Ascending aorta (tissue), 2 donors: ENCODE measurements at places on chromosomes 16 and 17.

DNA sequence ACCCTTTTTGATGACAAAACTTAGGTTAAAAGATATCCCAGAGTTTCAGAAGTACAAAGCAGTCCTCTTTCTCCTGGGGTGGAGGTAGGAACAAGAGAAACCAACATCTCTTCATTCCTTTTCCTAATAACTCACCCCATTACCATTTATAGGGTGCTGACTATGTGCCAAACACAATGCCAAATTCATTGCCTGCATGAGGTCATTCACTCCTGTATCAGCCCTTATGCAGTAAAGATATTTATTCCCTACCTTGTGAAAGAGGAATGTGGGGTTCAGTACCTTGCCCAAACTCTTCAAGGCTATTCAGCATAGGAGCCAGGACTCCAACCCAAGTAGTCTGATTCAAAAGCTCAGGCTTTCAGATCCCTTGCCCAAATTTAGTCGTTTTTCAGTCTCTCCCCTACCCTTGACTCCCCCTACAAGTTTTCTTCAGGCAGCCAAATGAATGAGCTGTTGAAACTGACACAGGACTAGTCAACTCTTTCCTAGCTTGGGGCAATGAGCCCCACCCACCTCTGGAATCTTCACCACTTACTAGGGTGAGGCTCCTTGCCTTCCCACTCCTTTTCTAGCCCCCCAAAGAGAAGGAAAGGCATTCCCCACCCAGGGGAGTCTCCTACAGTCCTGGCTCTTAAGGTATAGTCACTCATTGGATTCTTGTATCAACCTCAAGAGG is 5.9 kb downstream of the KRT14 start:
- H3K4me3 ChIP-seq: no peak overlapping the region
- peaks cover 5% of the 10 kb centered on the region for H3K4me1 ChIP-seq
- no peak for DNase-seq
- H3K36me3 ChIP-seq: no peaks in the 10 kb centered on the region
- H3K27ac ChIP-seq: no peak overlapping the region

- peaks cover 5% of the 10 kb centered on the region for H3K36me3 ChIP-seq
These were observed 917 bp downstream of the YWHAE start for GRCh38 chr17:1398931-1399678.

DNA sequence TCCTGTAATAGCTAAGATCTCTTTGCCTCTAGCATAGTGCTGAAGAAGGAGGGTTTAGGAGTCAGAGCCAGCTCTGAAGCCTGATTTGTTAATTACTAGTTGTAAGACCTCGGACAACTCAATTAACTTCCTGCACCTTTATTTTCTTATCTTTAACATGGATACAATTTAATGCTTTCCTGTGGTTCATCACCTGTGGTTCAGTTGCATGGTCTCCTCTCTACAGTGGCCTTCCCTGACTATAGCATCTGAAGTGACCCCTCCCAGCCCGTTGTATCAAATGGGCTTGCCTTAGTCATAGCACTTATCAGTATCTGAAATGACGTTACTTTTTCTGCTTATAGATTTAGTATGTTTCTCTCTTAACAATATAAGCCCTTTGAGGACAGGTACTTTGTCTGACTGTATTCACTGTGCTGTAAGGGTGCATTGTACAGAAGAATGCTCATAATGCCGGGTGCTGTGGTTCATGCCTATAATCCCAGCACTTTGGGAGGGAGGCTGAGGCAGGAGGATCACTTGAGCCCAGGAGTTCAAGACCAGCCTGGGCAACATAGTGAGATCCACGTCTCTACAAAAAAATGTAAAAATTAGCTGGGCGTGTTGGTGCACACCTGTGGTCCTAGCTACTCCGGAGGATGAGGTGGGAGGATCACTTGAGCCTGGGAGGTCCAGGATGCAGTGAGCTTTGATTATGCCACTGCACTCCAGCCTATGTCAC is 2.6 kb upstream of the NDE1 start:
- H3K4me3 ChIP-seq: no peak overlapping the region
- H3K36me3 ChIP-seq: no peaks in the 10 kb centered on the region
- H3K27me3 ChIP-seq: no peaks in the 10 kb centered on the region
- no peak overlapping the region for H3K27ac ChIP-seq
- no peaks in the 10 kb centered on the region for H3K4me1 ChIP-seq

DNA sequence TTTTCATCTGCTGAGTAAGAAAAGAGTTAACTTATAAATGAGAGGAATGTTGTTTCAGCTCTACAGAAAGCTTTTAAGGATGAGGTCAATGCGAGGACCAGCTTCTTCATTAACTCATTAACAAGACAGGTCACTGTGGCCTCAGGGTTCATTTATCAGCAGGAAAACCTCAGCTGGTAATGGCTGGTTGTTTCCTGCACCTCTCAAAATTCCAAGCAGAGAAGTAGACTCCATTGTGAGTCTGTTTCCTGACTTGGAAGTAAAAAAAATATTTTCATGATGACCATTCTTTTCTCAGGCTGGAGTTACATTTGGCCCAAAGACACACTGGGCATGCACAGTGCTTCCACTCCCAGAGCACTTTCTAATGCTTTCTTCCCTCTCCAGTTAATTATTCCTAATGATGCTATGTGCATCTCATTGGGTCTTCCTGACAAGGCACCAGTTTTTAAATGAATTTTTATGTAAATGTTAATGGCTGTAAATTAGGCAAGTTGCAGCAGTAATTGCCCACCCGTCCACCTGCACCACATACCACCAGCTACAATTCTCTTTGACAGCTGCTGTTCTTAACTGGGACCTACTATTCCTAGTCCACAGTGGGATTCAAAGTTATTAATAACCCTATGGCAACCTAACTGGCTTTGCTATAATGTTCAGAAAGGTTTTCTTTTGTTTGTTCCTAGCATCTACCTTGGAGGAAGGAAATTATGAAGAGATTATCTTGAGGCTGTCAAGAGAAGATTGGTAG is 89.5 kb upstream of the BCAR1 start:
- H3K27me3 ChIP-seq: no peaks in the 10 kb centered on the region
- DNase-seq: no peak
- H3K27ac ChIP-seq: peak overlapping the region; percentile 66
- peaks cover 26% of the 10 kb centered on the region for H3K4me1 ChIP-seq
- no peaks in the 10 kb centered on the region for H3K36me3 ChIP-seq
- no peak overlapping the region for H3K4me3 ChIP-seq

DNA sequence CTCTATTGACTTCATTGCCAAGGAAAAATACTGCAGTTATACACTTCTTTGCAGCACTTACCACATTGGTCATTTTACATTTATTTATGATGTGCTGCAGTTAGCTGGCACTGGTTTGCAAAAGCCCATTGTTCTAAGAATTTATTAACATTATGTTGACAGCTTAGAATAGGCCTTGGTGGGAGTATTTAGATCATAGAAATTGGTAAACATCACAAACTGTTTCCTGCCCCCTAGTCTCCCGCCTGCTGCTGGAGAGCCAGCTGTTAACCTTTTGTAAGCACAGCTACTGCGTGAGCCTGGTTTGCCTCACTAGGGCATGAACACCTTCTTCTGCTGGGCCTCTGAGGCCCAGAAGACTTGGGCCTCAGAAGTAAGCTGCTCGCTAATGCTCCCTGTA is 651.4 kb upstream of the GOT2 start:
- no peaks in the 10 kb centered on the region for H3K4me1 ChIP-seq
- H3K27me3 ChIP-seq: no peaks in the 10 kb centered on the region
- H3K36me3 ChIP-seq: no peaks in the 10 kb centered on the region
- no peak overlapping the region for H3K4me3 ChIP-seq
- no peak for DNase-seq
- no peak overlapping the region for H3K27ac ChIP-seq

DNA sequence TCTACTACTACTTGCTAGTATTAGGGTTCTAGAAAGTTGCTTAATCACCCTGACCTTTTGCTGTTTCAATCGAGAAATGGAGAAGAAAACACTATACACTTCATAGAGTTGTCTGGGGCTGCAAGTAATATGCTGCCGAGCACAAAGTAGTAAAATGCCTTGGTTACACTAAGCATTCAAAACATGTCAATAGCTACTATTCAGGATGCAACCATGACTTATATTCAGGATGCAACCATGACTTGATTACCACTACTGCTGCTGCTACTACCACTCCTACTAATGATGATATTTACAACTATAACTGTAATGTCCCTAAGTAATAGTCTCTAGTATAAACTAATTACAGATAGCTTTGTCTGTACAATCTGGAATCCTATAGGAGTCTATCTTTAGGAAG is 35.3 kb downstream of the ADAMTS18 start:
- H3K4me1 ChIP-seq: no peaks in the 10 kb centered on the region
- no peak for DNase-seq
- H3K4me3 ChIP-seq: no peak overlapping the region
- no peaks in the 10 kb centered on the region for H3K36me3 ChIP-seq
- no peaks in the 10 kb centered on the region for H3K27me3 ChIP-seq
- no peak overlapping the region for H3K27ac ChIP-seq

- H3K4me3 ChIP-seq: peak overlapping the region; percentile 94
- peaks cover 19% of the 10 kb centered on the region for H3K4me1 ChIP-seq
- H3K27ac ChIP-seq: no peak overlapping the region
- peaks cover 53% of the 10 kb centered on the region for H3K36me3 ChIP-seq
- no peaks in the 10 kb centered on the region for H3K27me3 ChIP-seq
These were observed 1.4 kb downstream of the GPS1 start for GRCh38 chr17:82053130-82053529.

GRCh38 chr16:69754143-69754468 is 620 bp downstream of the NOB1 start:
- H3K36me3 ChIP-seq: peaks cover 14% of the 10 kb centered on the region
- peaks cover 19% of the 10 kb centered on the region for H3K4me1 ChIP-seq
- no peak for DNase-seq
- H3K4me3 ChIP-seq: peak overlapping the region; percentile 65

DNA sequence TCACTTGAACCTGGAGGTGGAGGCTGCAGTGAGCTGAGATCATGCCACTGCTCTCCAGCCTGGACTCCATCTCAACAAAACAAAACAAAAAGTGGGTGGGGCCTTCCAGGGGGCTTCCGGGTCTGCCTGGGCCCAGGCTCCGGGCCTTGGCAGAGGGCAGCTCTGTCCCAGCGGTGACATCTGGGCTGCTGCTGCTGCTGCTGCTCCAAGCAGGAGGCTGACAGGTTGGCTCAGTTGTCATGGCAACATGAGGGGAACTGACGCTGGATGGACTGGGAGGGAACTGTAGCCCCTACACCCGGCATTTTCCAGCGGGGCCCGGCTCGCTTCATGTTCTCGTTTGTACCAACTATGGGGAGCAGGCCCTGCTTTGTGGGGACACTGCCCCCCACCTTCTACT is 4.0 kb downstream of the BAIAP3 start:
- DNase-seq: no peak
- H3K27ac ChIP-seq: no peak overlapping the region
- peaks cover 21% of the 10 kb centered on the region for H3K27me3 ChIP-seq
- peaks cover 3% of the 10 kb centered on the region for H3K4me1 ChIP-seq
- H3K36me3 ChIP-seq: no peaks in the 10 kb centered on the region

- H3K4me3 ChIP-seq: no peak overlapping the region
- H3K4me1 ChIP-seq: peaks cover 17% of the 10 kb centered on the region
- H3K36me3 ChIP-seq: no peaks in the 10 kb centered on the region
- DNase-seq: no peak
- H3K27ac ChIP-seq: no peak overlapping the region
These were observed 3.8 kb downstream of the NTHL1 start for GRCh38 chr16:2043667-2044451.

DNA sequence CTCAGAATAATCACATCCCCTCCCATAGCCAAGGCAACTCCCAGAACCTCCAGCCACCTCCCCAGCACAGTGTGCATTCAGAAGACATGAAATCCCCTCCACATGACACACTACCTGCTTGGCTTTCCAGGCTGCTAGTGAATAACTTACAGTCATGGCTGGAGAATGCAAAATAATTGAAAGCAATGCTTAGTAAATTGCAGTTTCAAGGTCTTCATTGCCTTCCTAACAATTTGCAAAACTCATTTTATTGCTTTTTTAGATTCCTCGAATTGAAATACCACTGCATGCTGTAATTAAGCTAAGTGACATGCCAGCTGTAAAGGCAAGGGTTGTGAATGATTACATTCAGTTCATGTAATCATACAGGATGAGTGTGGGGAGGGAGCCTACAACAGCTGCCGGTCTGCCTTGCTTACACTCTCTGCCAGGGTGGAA is 29.0 kb upstream of the HOXB13 start:
- peaks cover 23% of the 10 kb centered on the region for H3K27me3 ChIP-seq
- H3K36me3 ChIP-seq: no peaks in the 10 kb centered on the region
- no peak for DNase-seq
- no peak overlapping the region for H3K4me3 ChIP-seq
- no peak overlapping the region for H3K27ac ChIP-seq

GRCh38 chr17:75652341-75652740 is 14.6 kb downstream of the RECQL5 start:
- no peaks in the 10 kb centered on the region for H3K4me1 ChIP-seq
- DNase-seq: no peak
- H3K27me3 ChIP-seq: no peaks in the 10 kb centered on the region
- no peak overlapping the region for H3K27ac ChIP-seq

DNA sequence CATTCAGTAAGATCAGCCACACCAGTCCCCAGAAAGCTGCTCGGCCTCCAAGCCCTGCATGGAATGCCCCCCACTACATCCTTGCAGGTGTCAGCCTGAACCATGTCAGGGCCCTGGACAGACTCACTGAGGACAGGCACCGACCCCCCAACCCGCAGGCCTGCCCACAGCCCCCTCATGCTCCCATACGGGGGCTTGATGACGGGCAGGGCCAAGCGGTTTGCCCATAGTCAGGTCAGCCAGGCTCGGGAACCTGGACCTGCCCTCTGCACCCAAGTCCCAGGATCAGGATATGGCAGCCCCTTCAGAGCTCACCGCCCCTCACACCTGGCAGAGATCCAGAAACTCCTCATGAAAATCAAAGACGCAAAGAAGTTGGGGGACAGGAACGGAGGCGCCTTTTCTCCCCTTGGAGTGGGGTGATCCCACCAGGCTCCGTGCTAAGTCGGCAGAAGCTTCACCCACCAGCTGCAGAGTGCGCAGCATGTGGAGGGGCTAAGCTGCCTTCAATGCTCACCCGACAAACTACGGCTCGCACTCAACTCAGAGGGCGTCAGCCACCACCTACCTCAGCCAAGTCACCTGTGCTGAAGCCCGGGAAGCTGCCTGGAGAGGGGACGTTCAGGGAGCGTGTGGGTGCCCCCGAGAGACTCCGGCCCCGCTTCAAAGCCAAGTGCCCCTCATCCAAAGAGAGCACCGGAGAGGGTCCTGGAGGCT is 26.5 kb downstream of the GNPTG start:
- H3K27ac ChIP-seq: peak overlapping the region; percentile 88
- H3K36me3 ChIP-seq: peaks cover 24% of the 10 kb centered on the region
- peak overlapping the region; percentile 60 for H3K4me3 ChIP-seq
- DNase-seq: no peak

DNA sequence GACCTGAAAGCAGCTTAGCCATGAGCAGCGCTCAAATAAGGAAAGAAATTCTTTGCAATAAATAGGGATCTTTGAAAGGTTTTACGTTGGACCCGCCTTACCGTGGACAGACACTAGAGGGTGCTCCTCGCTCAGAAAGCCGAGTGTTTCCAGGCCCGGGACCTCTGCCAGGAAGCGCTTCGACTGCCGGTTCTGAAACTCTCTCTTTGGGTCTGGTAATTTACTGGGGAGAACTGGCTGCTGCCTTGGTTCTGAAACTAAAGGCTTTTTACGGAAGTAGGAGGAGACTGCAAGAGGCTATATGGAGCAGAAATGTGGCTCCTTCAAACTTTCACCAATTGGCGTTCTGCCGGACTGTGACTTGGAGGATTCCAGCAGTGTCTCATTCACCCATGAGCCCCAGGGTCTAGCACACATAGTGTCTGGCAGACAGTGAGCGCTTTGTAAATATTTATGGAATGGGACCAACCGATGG is 45.6 kb upstream of the HOXB9 start:
- H3K4me3 ChIP-seq: no peak overlapping the region
- DNase-seq: no peak
- H3K36me3 ChIP-seq: no peaks in the 10 kb centered on the region
- no peak overlapping the region for H3K27ac ChIP-seq

GRCh38 chr17:20992987-20993862 is 49.6 kb downstream of the USP22 start:
- DNase-seq: peak; percentile 76
- no peaks in the 10 kb centered on the region for H3K4me1 ChIP-seq
- peak overlapping the region; percentile 40 for H3K4me3 ChIP-seq
- H3K36me3 ChIP-seq: no peaks in the 10 kb centered on the region
- no peaks in the 10 kb centered on the region for H3K27me3 ChIP-seq
- no peak overlapping the region for H3K27ac ChIP-seq
